Posterior vena cava (tissue), 2 donors: ENCODE measurements at places on chromosomes 7 and 10. TPM values are rescaled to one million over a fixed set of nuclear protein-coding genes. Genes with fewer than 3 reads are reported as not detected.
A peak's percentile ranks its signal among the peaks of the same experiment; 100 is the strongest.

- no peak for DNase-seq
Measured at GRCh38 chr10:97611473-97611872, 21.8 kb downstream of the MORN4 start.

BHLHA15 gene
- not detected for total RNA-seq

GRCh38 chr10:70064486-70064885 lies 11.8 kb downstream of the MACROH2A2 start:
- no peak for DNase-seq

- no peak for DNase-seq
Measured at GRCh38 chr7:82258181-82258580, 185.4 kb downstream of the CACNA2D1 start.

DNA sequence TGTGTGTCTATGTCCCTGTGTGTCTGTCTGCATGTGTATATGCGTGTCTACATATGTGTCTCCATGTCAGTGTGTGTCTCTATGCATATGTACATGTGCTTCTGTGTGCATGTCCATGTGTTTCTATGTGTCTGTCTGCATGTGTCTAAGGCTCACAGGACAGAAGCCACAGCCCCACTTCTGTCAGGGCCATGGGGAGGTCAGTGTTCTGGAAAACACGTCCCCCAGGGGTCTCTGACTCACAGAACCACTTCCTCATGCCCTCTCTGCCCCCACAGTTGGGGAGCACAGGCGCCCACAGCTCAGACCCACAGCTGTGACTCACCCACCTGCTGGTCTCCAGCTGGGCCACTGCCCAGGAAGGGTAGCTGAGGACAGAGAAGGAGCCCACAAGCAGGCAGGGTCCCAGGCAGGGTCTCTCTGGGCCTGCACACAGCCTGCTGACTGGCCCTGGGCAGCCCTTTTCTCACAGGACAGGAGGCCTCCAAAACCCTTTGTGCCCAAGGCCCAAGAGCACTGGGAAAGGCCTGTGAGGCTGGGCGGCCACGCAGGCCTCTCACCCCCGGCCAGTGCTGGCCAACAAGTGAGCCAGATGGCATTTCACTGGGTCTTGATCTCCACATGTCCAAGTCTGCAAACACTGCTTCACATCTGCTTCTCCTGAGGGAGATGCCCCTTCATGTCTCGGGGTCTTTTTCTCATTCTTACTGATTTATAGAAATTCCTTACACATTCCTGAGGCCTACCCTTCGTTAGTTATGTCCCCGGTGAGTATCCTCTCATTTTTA lies 102.9 kb upstream of the FAM20C start:
- DNase-seq, result peak; percentile 89

ELN gene
- total RNA-seq, result 354 TPM

ICA1 gene
- total RNA-seq, result 9.4 TPM

C10orf105 gene
- 0.24 TPM for total RNA-seq

GRCh38 chr7:84368122-84368521 lies 173.5 kb upstream of the SEMA3A start:
- no peak for DNase-seq

DNA sequence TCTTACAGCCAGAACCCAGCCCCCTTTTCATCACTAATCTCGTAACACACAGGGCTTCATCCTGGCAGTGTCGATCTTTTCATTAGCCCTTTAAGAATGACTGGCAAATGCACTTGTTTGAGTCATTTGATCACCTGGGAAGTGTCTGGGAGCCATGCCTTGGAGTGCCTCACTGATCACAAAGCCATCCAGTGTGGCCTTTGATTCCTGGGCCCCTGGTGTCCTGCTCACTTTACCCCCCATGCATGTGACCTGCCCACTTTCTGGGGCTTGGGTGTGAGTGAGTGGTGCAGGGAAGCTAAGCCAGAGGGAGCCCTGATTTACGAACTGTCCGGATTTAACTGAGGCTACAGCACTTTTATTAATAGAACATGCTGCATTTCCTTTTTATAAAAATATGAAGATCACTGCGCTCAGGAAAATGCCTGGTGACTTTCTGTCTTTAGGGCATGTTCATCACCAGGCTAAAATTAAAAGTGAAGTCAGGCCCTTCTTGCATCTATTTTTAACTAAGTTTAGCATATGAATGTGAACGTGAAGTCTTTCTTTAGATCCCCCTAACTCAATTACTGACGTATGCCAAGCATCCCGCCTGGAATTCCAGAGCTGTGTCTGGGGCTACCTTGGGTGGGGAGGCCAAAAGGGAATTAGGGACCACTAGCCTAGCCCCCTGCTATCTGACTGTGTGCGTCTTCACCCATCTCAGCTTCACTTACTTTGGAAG lies 23.6 kb downstream of the RBM20 start:
- no peak for DNase-seq
